ENCODE measurements at places on chromosomes 16 and 17. TPM values are rescaled to one million over a fixed set of nuclear protein-coding genes. Genes with fewer than 3 reads are reported as not detected.

- H3K27me3 ChIP-seq, result no peaks in the 10 kb centered on the region
- no peak overlapping the region for H3K4me3 ChIP-seq
- H3K4me1 ChIP-seq, result no peaks in the 10 kb centered on the region
Measured at GRCh38 chr16:51538707-51539498, 387.8 kb upstream of the SALL1 start.

DNA sequence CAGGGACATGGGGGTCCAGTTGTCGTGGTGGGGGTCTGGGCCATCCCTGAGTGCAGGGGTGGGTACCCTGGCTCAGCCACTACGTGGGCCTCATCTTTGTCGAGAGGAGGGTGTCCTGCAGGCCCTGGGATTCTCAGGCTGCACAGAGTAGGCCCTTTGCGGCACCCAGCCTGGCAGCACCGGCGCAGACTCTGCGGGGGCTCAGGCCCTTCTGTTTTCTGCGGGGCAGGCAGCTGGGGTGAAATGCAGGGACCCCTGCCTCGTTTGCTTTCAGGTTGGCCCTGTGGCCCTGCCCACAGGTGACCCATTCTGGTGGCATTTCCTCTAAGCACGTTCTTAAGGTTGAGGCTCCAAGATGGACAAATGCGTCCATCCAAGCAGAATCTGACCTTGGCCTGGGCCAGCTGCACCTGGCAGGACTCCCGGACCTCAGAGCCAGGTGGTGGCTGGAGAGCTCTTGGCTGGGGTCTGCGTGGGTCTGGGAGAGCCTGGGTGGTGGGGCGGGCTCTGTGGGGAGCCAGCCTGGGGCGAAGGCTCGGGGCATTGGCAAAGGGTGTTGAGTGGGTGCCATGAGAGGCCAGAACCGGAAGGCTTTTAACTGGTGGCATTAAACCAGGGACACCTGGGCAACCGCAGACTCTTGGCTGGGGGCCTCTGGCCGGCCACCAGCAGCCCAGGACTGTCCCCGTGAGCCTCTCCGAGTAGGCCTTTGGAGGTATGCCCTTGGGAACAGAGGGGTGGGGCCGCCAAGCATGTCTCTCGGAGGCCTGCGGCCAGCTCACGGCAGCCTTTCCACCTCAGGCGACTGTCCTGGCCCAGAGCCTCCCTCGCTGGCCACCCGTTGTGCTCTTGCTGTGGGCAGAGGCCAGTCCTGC is 16.9 kb downstream of the PRSS27 start:
- H3K36me3 ChIP-seq, result no peaks in the 10 kb centered on the region
- H3K27me3 ChIP-seq, result no peaks in the 10 kb centered on the region
- no peak overlapping the region for H3K27ac ChIP-seq
- H3K4me3 ChIP-seq, result no peak overlapping the region
- no peaks in the 10 kb centered on the region for H3K4me1 ChIP-seq

DNA sequence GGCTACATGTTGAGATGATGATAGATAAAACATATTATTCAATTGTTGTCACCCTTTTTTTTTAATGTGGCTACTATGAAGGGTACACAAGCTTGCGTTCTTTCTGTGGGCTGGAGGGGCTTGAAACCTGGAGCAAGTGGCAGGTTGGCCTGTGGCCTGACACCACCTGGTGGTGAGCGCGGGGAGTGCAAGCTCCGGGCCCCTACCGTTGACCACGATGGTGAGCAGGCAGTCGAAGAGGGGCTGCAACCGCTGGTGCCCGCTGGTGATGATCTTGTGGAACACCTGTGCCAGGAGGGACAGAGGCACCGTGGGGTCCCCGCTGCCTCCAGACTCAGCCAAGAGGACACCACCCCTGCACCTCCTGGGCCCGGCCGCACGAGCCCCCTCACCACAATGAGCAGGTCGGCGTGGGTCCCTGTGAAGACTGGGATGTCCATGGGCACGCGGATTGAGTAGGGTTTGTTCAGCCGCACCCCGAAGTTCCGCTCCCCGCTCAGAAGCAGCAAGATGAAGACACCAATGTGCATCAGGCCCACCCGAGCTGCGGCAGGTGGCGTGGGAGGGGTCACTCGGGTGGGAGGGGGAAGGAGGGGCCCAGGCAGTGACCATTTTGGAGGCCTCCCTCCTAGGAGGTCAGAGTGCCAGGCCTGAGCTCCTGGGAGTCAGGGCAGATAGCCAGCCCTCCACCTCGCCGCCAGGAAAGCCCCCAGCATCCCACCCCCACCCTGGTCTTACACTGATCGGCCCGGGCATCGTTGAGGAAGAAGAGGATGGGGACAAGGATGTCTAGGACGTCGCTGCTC is 14.4 kb downstream of the HID1 start:
- no peaks in the 10 kb centered on the region for H3K4me1 ChIP-seq
- H3K36me3 ChIP-seq, result no peaks in the 10 kb centered on the region
- H3K4me3 ChIP-seq, result no peak overlapping the region
- DNase-seq, result peak; percentile 68
- no peaks in the 10 kb centered on the region for H3K27me3 ChIP-seq

- DNase-seq, result no peak
- H3K27ac ChIP-seq, result no peak overlapping the region
- no peaks in the 10 kb centered on the region for H3K4me1 ChIP-seq
- no peak overlapping the region for H3K4me3 ChIP-seq
Measured at GRCh38 chr17:68646626-68647526, 45.7 kb upstream of the FAM20A start.

GRCh38 chr16:84284154-84284722 is 10.4 kb upstream of the WFDC1 start:
- H3K4me1 ChIP-seq, result peaks cover 12% of the 10 kb centered on the region
- H3K36me3 ChIP-seq, result no peaks in the 10 kb centered on the region
- H3K27me3 ChIP-seq, result no peaks in the 10 kb centered on the region
- no peak overlapping the region for H3K4me3 ChIP-seq
- no peak for DNase-seq

GRCh38 chr17:40648384-40648968 is 858 bp upstream of the SMARCE1 start:
- peaks cover 36% of the 10 kb centered on the region for H3K4me1 ChIP-seq
- no peak for DNase-seq
- no peaks in the 10 kb centered on the region for H3K27me3 ChIP-seq
- H3K4me3 ChIP-seq, result peak overlapping the region; percentile 71
- peak overlapping the region; percentile 99 for H3K27ac ChIP-seq
- no peaks in the 10 kb centered on the region for H3K36me3 ChIP-seq

- H3K36me3 ChIP-seq, result no peaks in the 10 kb centered on the region
- H3K27ac ChIP-seq, result peak overlapping the region; percentile 42
- no peak for DNase-seq
- H3K4me3 ChIP-seq, result no peak overlapping the region
- H3K4me1 ChIP-seq, result peaks cover 5% of the 10 kb centered on the region
Measured at GRCh38 chr17:27269201-27269600, 24.7 kb upstream of the WSB1 start.

The METTL26 gene
- 70.4 TPM for total RNA-seq

- H3K4me3 ChIP-seq, result no peak overlapping the region
- no peak overlapping the region for H3K27ac ChIP-seq
Measured at GRCh38 chr17:35519906-35520442, 17.5 kb downstream of the SLFN12L start.

DNA sequence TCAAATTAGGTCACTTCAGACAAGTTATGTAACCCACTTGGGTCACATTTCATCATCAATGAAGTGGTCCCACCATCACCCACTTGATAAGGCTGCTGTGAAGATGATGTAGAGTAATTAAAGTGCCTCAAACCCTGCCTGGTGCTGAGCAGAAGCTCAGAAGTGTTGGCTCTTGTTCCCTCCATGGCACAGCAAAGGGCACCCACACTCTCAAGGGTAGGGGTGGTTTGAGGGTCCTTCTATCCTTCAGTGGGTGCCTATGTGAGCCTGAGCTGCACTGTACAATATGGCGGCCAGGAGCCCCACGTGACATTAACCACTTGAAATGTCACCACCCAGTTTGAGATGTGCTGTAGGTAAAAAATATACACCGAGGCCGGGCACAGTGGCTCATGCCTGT is 71.5 kb downstream of the CYTH1 start:
- H3K4me3 ChIP-seq, result no peak overlapping the region
- peaks cover 14% of the 10 kb centered on the region for H3K4me1 ChIP-seq
- H3K27me3 ChIP-seq, result no peaks in the 10 kb centered on the region
- no peaks in the 10 kb centered on the region for H3K36me3 ChIP-seq
- H3K27ac ChIP-seq, result no peak overlapping the region
- no peak for DNase-seq

Measured in left lung (tissue), 14 donors.